Tracheal epithelial cell (primary cell): ENCODE measurements at places on chromosomes 3 and 15. TPM values are rescaled to one million over a fixed set of nuclear protein-coding genes. Genes with fewer than 3 reads are reported as not detected.

Gene SLC24A5
- not detected in 2 replicates for total RNA-seq

Gene IGF2BP2
- 42.4 and 44.3 TPM in 2 replicates for total RNA-seq

Gene C2CD4A
- 0.21 and 0.48 TPM in 2 replicates for total RNA-seq

Gene HOMER2
- total RNA-seq, result 58.3 and 61.0 TPM in 2 replicates

Gene GOLGA8S
- not detected in 2 replicates for total RNA-seq
